ENCODE measurements at places on chromosomes 4 and X.
A peak's percentile ranks its signal among the peaks of the same experiment; 100 is the strongest.

- H3K27me3 ChIP-seq: peaks cover 6% of the 10 kb centered on the region
- no peak overlapping the region for H3K4me3 ChIP-seq
- H3K27ac ChIP-seq: 0 out of 2 replicates have a peak overlapping the region, but pooled peaks have one; percentile 49
- no peaks in the 10 kb centered on the region for H3K4me1 ChIP-seq
Measured at GRCh38 chrX:154517101-154517781, 1.2 kb upstream of the FAM3A start.

- DNase-seq: peak; percentile 11
- H3K4me3 ChIP-seq: no peak overlapping the region
- no peaks in the 10 kb centered on the region for H3K36me3 ChIP-seq
- peaks cover 4% of the 10 kb centered on the region for H3K4me1 ChIP-seq
Measured at GRCh38 chr4:126328914-126329313, 1014.2 kb downstream of the FAT4 start.

DNA sequence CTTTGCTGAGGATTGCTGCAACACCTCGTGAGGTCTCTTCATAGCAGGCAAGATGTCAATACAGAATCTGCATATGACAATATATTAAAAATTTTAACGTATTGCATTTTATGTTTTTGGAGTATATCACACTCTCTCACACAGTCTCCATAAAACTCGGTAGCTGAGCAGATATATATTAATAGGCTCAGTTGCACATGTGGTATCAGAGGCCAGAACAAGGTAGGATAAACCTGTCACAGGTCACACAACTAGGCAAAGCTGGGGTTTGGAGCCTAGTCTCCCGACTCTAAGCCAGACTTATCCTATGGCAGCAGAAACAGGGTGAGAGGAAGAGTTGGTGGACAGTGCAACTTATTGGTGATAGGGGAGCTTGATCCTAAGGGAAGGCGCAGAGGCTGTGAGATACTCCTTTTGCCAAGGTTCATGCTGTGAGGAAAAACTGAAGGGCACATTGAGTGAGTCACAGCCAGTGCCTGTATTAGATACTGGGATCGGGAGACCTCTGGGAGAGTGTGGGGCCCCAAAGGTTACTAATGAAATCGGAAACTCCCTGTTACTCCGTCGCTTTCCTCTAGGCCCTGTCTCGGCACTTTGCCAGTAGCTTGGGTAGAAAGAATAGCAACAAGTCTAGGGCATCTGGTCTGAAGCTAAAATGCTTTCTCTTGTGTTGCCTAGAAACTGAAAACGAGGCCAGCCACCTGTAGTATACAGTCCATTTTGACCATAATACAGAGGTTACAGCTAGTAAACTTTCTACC lies 195.7 kb downstream of the ARHGAP10 start:
- no peak for DNase-seq
- no peak overlapping the region for H3K4me3 ChIP-seq
- no peaks in the 10 kb centered on the region for H3K27me3 ChIP-seq
- H3K36me3 ChIP-seq: peaks cover 32% of the 10 kb centered on the region
- H3K27ac ChIP-seq: no peak overlapping the region
- H3K4me1 ChIP-seq: peaks cover 13% of the 10 kb centered on the region

DNA sequence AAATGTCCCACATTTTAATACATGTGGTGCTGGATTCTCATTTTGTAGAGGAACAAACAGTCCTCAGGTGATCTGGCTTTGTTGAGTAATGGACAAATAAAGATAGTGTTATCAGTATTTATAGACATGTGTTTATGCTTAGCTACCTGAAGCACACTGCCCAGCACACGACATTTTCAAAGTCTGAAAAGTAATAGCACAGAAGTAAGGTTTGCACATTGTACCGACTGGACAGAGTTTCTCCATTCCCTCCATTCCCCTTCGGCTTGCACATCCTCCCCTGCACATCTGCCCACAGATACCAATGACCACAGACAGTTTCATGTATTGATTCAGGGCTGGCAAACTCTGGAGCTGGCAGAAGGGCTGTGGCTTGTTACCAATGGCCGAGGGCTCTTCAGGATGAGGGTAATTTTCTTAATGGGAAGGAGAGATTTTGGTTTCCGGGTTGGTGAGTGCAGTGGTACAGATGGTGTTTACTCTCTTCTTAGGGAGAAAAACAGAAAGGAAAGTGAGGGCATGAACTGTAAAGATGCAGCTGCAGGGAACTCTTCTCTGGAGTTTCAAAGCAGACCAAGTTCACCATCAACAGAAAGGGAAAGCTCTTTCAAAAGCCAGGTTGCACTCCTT lies 2.3 kb downstream of the GRPR start:
- DNase-seq: no peak
- H3K4me1 ChIP-seq: no peaks in the 10 kb centered on the region
- no peak overlapping the region for H3K4me3 ChIP-seq

GRCh38 chrX:101429934-101430333 lies 21.9 kb downstream of the HNRNPH2 start:
- H3K4me1 ChIP-seq: no peaks in the 10 kb centered on the region
- no peak overlapping the region for H3K4me3 ChIP-seq
- no peaks in the 10 kb centered on the region for H3K27me3 ChIP-seq

DNA sequence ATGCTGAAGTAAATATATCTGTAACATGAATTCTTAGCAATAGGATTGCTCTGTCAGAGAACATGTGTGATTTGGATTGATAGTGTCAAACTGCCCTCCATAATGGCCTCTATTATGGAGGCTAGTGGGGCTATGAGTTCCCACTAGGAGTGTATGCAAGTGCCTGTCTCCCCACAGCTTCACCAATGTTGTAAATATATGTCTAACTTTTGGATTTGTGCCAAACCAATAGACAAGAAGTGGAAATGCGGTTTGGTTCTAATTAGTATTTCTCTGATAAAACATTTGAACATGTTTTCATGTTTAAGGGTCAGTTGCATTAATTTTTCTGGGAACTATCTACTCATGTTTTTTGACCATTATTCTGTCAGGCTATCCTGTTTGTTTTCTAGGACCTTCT lies 28.1 kb downstream of the GPAT3 start:
- no peaks in the 10 kb centered on the region for H3K36me3 ChIP-seq
- H3K27ac ChIP-seq: no peak overlapping the region
- no peak overlapping the region for H3K4me3 ChIP-seq
- H3K27me3 ChIP-seq: peaks cover 5% of the 10 kb centered on the region

DNA sequence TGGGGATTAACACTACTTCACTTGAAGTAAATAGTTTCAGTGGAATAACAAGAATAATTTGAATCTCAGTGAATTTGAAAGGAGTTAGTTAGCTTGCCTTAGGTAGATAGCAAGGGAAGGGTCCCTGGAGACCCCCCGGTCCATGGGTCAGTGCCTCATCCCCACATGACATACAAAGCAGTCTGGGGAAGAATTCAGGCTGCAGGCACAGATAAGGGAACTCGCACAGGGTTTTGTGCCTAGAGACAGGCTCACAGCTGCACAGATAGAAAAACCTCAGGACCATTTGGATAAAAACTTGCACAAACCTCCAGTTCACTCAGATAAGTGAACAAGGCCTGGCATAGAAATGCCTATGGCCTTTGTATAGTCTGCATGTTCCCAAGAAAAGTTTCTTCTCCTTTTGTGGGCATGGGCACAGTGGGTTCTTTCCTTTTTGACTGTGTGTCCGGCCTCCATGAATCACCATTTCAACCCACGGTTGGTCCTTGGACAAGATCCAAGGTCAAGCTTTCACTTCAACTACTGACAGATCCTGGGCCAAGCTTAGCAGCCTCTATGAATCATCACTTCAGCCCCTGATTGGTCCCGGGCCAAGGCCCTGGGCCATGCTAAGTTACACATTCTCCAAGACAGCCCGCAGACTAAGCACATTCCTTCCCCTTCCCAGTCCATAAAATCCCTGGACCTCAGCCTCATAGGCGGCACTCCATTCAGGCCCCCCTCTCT lies 108.3 kb upstream of the KLHL4 start:
- no peak overlapping the region for H3K27ac ChIP-seq
- no peaks in the 10 kb centered on the region for H3K27me3 ChIP-seq
- no peak overlapping the region for H3K4me3 ChIP-seq
- DNase-seq: no peak
- no peaks in the 10 kb centered on the region for H3K4me1 ChIP-seq

DNA sequence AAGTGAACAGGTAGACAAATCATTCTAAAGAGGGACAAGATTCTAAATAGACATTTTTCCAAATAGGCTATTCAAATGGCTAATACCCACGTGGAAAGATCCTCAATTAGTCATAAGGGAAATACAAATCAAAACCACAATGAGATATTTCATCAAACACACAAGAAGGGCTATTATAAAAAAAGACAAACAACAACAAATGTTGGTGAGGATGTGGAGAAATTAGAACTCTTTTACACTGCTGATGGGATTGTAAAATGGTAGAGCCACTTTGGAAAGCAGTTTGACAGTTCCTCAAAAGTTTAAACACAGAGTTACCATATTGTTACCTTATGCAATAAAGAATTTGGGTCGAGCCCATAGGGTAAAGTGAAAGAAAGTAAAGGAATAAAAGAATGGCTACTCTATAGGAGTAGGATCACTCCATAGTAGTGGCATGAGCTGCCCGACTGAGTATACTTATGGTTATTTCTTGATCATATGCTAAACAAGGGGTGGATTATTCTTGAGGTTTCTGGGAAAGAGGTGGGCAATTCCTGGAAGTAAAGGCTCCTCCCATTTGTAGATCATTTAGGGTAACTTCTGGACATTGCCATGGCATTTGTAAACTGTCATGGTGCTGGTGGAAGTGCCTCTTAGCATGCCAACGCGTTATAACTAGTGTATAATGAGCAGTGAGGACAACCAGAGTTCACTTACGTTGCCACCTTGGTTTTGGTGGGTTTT lies 58.9 kb upstream of the FAM9C start:
- H3K4me1 ChIP-seq: peaks cover 20% of the 10 kb centered on the region
- no peak overlapping the region for H3K4me3 ChIP-seq
- DNase-seq: no peak
- peak overlapping the region; percentile 89 for H3K27ac ChIP-seq
- H3K36me3 ChIP-seq: no peaks in the 10 kb centered on the region

DNA sequence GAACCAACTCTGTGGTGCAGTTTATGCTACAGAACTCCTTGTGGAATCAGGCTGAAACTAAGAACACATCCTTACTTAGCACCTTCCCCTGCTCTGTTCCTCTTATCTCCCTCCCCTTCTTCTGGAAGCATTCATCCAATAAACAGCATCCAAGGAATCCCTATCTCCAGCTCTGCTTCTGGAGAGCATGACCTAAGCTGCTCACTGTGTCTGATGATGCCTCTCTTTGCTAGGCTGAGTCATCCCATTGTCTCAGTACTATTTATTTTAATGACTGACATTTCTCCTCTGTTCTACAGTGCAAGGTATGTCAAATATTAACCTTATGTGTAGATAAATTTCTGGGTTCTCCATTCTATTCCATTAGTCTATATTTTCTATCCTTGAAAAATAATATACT lies 71.2 kb downstream of the BEND2 start:
- no peak overlapping the region for H3K27ac ChIP-seq
- H3K27me3 ChIP-seq: no peaks in the 10 kb centered on the region
- no peak overlapping the region for H3K4me3 ChIP-seq
- no peaks in the 10 kb centered on the region for H3K4me1 ChIP-seq
- no peaks in the 10 kb centered on the region for H3K36me3 ChIP-seq
